ENCODE measurements at places on chromosomes 3 and 15.

GRCh38 chr3:81419228-81419627 is 342.2 kb downstream of the GBE1 start:
- no peak for DNase-seq

DNA sequence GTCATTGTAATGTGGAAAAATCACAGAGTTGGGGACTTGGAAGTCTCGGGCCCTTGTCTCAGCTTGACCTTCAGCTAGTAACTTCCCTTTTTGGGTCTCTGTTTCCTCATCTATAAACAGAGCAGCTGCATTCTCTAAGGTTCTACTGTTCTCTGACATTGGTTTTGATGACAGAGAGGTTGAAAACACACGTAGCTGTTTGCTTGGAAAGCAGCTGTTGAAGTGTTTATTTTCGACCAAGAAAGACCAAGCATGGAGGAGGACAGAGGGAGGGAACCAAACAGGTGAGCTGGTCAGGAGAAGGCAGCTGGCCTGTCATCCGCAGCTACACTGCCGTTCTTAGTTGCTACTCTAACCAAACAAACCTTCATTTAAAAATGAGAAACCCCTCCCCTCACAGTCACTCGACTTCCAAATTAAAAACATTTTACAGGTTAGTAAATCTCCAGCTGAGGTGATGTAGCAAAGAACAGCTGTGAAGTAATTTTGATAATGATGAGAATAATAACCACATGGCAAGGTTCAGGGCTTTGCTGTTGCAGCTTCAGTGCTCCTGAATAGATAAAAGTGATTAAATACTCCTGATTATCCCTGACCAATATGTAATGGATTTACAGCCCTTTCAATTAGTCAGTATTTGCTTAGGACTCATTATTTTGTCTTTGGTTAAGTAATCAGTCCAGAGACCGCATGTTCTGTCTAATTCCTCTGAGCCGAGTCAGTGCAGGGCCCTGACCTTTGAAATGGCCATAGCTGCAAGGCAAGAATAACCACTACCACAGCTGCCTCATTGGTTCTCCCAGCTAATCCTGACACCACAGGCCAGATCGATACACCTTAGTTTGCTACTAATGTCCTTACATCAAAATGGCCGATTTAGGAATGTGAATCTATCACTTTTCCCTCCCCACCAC is 65.3 kb downstream of the MEIS2 start:
- no peak for DNase-seq

- no peak for DNase-seq
These were observed 123.7 kb upstream of the ATP2B2 start for GRCh38 chr3:10628891-10629670.

DNA sequence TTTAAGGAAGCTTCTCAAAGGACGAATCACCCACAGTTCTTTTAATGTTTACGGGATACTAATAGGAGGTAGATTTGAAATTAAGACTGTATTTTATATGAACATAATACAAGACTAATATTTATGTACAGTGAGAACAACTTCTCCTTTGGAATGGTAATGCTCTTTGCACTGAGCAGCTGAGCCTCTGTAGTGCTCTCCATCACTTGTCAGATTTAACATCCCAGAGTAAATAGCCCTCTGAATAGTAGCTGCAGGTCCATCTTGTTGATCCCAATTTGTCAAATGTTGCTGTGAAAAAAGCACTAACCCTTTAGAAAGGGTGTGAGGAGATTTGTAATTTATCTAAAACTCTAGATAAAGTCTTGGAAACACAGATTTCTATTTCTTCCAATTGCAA is 351.4 kb upstream of the KCNMB2 start:
- DNase-seq: no peak

- DNase-seq: no peak
These were observed 6.4 kb upstream of the FAM174B start for GRCh38 chr15:92661956-92662355.
